Inflammatory macrophage treated with lipopolysaccharide for 4 hours (primary cell): ENCODE measurements at places on chromosomes 16 and 17.
A peak's percentile ranks its signal among the peaks of the same experiment; 100 is the strongest.

- DNase-seq, result no peak
Measured at GRCh38 chr16:83995754-83996153, 27.7 kb downstream of the NECAB2 start.

DNA sequence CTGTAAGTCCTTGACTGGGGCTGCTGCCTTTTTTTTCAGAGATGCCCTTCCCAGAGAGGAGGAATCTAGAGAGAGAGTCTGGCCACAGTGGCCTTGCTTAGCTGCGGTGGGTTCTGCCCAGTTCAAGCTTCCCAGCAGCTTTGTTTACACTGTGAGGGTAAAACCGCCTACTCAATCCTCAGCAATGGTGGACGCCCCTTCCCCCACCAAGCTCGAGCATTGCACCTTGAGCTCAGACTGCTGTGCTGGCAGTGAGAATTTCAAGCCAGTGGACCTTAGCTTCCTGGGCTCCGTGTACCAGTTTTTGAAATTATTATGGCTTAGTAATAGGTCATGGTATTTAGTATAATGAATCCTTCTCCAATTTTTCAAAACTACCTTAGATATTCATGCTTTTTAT, 395.4 kb downstream of the NPIPA7 start:
- DNase-seq, result no peak

GRCh38 chr16:73365016-73365551, 317.2 kb upstream of the ZFHX3 start:
- DNase-seq, result no peak

DNA sequence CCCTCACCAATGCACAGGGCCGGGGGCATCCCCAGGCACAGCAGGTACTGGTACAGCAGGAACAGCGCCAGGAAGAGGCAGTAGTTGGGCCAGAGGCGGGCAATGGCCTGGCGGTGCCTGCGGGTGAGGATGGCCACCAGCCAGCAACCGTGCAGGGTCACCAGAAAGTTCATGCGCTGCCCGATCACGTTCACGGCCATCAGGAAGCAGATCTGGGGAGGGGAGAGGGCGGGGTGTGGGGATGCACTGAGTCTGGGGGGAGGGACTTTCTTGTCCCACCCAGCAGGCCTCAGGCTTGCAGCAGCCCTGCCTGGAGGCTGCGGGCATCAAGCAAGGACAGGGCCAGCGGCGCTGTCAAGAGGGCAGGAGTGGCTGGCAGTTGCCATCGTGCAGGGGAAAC, 25.4 kb downstream of the CTU2 start:
- no peak for DNase-seq

- DNase-seq, result peak; percentile 70
Measured at GRCh38 chr16:85730186-85730465, 20.8 kb downstream of the C16orf74 start.

- DNase-seq, result no peak
Measured at GRCh38 chr16:12159028-12159427, 182.5 kb downstream of the SNX29 start.

- no peak for DNase-seq
Measured at GRCh38 chr17:20948984-20949777, 93.6 kb downstream of the USP22 start.

DNA sequence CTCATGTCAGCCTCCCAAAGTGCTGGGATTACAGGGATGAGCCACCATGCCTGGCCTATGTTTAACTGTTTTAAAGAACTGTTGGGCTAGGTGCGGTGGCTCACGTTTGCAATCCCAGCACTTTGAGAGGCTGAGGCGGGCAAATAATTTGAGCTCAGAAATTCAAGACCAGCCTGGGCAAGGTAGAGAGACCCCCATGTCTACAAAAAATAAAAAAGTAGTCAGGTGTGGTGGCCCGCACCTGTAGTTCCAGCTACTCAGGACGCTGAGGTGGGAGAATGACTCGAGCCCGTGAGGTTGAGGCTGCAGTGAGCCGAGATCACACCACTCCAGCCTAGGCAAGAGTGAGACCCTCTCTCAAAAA, 1.9 kb upstream of the ITGAL start:
- DNase-seq, result no peak

GRCh38 chr17:1354030-1354429, 46.0 kb downstream of the YWHAE start:
- no peak for DNase-seq

DNA sequence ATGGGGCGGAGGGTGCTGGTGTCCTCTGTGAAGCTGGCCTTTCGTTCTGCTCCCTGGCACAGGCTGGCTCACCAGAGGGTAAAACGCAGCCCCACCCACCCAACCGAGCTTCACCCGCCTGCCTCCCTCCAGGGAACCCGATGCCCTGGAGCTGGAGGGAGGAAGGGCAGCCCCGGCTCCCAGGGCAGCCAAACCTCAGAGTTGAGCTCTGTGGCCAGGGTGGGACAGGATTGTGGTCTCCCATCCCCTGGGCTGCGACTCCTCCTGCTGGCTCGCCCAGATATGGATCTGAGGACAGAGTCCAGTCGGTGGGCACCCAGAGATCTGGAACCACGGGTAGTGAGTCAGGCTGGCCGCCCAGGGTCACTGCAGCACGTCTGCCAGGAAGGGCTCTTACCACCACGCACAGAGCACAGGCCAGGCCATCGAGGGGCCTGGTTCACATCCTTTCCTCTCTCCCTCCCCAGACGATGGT, 42.6 kb upstream of the CHMP6 start:
- no peak for DNase-seq

DNA sequence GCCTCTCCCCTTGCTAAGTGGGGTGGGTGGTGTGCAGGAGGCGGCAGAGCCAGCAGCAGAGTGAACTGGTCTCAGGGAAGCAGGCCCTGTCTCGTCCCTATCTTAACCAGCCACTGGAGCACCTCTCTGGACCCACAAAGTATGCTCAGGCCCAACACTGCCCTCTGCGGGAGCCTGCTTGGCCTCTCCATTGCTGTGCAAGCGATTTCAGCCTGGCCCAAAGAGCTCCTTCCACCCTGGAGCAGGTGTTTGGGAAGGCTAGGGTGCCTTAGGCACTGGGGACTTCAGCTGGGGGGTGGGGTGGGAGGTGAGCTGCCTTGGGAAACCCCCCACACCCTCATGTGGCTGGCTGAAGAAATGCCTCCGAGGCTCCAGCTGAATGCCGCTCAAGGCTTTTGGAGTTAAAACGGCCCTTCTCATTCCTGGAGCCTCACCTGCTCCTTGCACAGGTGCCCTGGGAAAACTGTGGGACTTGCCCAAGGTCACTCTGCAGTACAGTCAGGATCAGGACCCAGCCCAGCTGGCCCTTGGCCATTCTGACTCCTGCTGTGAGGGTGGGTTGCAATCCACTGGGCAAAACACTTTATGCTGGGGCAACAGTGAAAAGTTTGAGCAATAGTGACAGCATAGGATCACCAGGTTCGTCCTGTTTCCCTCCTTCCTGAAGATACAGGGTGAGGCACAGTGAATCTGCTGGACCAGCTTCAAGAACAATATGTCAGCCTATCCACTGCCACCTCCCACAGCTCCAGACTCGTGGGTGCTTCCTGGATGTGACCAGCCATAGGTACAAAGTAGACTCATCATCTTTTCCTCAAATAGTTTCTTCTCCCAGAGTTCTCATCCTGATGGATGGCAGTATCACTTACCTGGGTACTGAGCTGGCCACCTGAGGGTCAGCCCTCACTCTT, 5.9 kb upstream of the UBE2O start:
- DNase-seq, result peak; percentile 40

- no peak for DNase-seq
Measured at GRCh38 chr17:8141045-8141444, 11.2 kb downstream of the PER1 start.

GRCh38 chr17:74702116-74702871, 10.4 kb downstream of the CD300LF start:
- peak; percentile 96 for DNase-seq

DNA sequence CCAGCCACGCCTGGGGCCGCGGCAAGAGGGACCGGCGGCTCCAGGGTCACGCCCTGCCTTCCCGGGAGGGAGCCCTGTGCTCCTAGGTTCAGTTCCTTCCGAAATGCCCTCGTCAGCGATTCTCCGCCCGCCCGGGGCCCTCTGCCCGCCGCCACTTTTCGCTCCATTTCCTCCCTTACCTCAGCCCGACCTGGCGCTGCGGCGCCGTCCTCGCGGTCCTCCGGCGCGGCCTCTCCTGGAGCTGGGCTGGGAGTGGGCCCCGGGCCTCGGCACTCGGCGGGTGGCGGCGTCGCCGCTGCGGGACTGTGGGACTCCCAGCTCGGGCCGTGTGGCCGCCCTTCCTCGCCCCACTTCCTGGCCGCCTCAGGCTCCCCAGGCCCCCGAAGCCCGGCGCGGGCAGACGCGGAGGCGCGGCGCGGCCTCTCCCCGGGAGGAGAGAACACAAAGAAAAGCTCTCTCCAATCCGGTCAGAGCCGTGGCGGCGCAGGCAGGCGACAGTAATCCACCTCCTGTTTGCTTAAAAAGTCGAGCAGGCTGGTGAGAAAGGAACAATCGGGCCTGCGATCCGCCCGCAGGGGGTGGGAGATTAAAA, 1.6 kb downstream of the BAHCC1 start:
- DNase-seq, result peak; percentile 73

DNA sequence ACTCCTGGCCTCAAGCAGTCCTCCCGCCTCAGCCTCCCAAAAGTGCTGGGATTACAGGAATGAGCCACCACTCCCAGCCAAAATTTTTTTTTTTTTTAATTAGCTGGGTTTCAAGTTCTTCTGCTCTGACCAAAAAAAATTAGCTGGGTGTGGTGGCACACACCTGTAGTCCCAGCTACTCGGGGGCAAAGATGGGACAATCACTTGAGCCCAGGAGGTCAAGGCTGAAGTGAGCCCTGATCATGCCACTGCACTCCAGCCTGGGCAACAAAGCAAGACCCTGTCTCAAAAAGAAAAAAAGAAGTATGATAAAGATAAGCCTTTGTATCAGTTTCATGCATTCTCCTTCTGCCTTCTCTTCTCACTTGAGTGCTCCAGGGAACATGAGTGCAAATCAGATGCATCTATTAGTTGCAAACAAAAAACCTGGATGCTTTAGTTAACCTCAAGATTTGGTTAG, 1.9 kb downstream of the NQO1 start:
- no peak for DNase-seq
